ENCODE measurements at places on chromosomes 5 and 9.
A peak's percentile ranks its signal among the peaks of the same experiment; 100 is the strongest.

DNA sequence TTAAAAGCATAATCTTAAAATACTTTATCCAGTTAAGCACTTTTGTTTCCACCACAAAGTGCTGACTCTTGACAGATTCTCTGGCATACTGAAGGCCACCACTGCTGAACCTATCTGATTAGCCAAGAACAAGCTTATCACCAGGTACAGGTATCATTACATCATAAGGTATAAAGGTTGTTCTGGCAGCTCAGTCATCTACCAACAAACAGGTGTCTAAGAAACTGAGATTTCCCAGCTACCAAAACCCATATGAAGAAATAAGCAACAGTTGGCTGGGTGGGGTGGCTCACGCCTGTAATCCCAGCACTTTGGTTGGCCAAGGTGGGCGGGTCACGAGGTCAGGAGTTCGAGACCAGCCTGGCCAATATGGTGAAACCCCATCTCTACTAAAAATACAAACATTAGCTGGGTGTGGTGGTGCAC lies 5.0 kb downstream of the MTMR12 start:
- DNase-seq: no peak

GRCh38 chr9:9099646-9100045 lies 1300.1 kb upstream of the DMAC1 start:
- DNase-seq: no peak

DNA sequence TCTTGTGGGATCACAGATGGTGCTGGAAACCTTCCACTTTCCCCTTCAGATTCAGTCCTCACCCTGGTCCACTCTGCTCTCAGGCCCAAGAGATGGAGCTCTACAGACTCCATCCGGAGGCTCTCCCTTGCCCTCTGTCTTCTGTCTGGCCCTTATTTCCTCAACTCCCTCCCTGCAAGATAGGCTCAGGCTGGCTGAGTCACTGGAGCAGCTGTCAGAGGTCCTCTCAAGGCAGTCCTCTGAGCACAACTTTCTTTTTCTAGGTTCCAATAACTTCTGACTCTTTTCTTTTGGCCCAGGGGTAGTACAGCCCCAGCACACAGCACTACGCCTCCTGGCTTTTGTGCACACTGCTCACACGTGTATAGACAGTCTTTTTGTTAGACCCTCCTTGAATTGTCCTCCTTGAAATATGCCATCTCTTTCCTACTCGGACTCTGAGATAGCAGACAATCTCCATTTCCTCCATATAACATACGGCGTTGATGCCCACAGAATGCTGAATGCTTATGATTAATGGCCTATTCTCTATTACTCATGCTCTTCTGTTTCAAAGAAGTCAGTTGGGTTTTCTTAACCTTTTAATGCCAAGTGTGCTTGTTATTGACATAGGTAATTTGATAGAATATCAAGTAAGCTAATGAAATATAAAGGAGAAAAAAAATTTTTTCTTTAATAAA lies 193.1 kb downstream of the SLC12A2 start:
- no peak for DNase-seq

DNA sequence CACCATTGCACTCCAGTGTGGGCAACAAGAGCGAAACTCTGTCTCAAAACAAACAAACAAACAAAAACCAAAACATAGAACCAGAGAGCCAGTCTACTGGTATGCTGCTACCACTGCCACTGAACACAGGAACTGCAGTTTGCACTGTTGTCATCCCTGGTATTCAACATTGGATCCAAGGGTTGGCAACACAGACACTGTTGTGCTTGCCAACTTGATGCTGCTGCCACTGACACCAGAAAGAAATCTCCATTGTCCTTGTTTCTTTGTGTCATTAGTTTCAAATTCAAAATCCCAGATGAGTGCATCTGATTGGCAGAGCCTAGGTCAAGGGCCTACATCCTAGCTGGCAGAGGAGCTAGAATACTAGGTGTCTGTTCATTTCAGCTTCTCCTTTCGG lies 16.2 kb downstream of the HINT1 start:
- DNase-seq: no peak

- no peak for DNase-seq
Observed at GRCh38 chr9:35048511-35048910, 23.9 kb downstream of the VCP start.

GRCh38 chr5:124919076-124919475 lies 172.6 kb upstream of the ZNF608 start:
- no peak for DNase-seq

DNA sequence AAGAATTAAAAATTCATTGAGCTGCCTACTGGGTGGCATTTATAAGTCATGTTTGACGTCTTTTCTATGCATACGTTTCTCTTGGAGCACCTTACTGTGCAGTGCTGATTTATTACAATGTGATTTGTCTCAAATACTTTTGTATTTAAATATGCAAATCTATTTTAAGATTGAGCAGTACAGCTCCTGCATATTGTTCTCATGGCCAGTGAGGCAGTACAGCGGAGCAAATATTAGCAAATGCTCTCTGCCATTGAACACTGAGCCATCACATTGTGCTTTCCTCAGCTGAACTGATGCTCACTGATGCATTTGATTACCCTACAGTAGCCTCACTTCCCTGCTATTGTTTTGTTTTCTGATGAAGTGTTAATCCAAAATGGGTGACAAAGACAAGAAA lies 149.6 kb downstream of the HTR1A start:
- no peak for DNase-seq

DNA sequence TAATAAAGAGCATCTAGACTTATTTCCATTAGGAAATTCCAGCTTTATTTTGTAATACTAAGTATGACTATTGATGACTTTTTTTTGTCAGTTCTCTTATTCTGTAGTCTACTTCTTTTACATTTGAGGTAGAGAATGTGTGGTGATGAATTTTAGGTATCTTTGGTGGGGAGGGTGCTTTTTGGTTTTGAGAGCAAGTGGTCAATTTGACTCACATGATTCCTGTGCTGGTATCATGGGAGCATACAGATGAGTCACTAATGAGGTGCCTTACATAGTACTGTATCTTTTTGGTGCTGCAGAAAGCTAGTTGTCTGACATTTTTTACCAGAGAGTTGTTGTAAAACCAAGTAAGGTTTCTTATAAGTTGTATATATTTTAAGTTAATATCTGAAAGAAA lies 35.3 kb downstream of the ERBIN start:
- DNase-seq: no peak

GRCh38 chr5:132424167-132424880 lies 54.8 kb downstream of the SLC22A5 start:
- no peak for DNase-seq

GRCh38 chr9:125330587-125330986 lies 69.0 kb downstream of the GAPVD1 start:
- no peak for DNase-seq

DNA sequence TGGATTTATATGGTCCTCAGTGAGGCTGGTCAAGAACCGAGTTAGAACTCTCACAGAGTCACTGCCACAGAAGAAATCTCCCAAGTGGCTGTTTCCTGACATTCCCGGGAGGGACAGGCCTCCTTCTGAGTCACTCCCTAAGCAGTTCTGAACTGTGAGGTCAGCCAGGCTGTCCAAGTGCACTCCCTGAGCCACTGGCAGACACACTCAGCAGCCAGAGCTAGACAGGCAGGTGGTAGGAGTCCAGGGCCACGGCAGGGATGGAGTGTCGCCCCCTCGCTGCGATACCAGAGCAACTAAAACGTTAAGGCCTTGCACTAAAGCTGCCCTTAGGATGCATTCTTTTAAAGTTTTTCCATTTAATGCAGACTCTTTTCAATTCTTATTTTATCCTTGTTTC lies 3.4 kb downstream of the IL4 start:
- peak; percentile 31 for DNase-seq

GRCh38 chr9:99743455-99743854 lies 78.2 kb upstream of the NR4A3 start:
- no peak for DNase-seq

- peak; percentile 76 for DNase-seq
Observed at GRCh38 chr9:101462558-101462957, 27.0 kb upstream of the ALDOB start.

Measured in GM23338 (cell line).